Hematopoietic multipotent progenitor cell treated with erythropoietin and hydrocortisone succinate and interleukin-3 and kit ligand, for 6 days (in vitro differentiated cells): ENCODE measurements at places on chromosomes 4 and X.
A peak's percentile ranks its signal among the peaks of the same experiment; 100 is the strongest.

DNA sequence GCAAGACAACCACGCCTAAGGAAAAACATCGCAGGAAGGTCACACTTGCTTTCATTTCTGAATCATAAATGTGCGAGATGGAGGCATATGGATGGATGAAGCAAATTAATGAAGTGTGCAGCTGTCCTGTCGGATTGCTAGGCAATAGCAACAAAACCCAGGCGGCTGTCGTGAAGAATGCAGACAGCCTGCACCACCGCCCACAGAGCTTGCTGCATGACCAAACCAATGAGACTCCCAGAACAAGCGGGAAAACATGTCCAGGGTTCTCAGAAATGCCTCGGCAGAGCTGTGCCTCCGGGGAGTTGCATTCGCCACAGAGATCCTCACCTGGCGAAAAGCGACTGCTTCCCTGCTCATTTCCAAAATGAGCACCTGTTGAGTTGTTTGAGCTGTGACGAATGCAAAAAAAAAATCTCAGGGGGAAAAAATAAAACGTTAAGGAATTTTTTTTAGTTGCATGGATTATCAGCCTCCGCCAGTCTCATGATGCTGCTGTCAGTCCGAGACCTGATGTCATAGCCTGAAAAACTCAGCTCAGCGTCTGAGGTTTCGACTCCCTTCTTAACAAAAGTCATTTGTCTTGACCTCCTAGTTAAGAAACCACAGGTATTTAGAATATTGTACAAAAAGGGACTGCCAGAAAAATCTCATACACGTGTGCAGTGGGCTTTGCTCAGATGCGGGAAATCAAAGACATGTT is 155.5 kb upstream of the MXRA5 start:
- DNase-seq, result no peak

- no peak for DNase-seq
Observed at GRCh38 chr4:101835121-101835904, 44.8 kb downstream of the BANK1 start.

DNA sequence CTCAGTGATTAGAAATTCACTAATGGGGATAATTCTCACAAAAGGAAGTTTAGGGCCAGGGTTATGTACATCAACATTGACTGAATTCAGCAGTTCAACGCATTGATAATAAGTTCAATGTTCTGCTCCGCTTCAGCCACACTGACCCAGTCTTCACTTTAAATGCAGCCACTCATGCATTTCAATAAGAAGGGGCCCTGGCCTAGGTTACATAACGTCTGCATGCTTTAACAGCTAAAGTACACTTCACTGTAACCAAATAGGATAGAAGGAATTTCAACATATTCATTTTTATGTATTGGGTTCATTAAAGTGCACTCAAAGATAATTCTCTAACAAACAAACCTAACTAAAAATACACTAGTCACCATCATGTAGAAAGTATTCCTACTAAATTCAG is 12.8 kb upstream of the TSPAN7 start:
- no peak for DNase-seq

DNA sequence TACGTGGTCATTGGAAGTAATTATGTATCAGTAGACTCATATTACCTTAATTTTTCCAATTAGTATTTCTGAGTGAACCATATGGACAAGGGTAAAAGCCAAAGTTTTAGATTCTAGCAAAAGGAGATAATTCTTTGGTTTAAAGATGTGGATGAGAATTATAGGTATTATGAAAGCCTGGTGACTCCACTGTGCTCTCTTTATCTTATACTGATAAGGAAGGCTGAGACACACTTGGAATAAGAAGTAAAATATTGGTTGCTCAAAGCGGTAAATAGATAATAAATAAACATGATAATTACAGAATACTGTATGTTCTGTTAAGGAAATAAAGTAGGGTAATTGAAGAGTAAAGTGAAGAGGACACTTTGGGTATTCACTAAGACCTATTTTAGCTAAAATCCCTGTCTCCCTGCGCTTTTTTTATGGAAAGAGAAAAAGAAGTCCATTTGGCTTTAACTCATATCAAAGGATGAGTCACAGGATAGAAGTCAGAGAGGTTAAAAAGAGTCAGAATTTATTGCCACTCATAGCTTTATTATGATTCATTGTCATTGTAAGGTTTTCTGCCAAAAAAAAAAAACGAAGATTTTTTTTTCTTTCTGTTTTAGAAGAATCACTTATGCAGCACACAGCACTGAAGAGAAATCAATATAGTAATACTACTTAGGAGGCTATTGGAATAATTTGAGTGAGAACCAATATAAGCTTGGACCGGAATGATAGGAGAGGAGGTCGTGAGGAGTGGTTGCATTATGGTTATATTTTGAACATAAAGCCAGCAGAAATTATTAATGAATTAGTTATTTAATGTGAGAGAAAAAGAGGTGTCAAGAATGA is 2463.1 kb downstream of the ARAP2 start:
- no peak for DNase-seq

DNA sequence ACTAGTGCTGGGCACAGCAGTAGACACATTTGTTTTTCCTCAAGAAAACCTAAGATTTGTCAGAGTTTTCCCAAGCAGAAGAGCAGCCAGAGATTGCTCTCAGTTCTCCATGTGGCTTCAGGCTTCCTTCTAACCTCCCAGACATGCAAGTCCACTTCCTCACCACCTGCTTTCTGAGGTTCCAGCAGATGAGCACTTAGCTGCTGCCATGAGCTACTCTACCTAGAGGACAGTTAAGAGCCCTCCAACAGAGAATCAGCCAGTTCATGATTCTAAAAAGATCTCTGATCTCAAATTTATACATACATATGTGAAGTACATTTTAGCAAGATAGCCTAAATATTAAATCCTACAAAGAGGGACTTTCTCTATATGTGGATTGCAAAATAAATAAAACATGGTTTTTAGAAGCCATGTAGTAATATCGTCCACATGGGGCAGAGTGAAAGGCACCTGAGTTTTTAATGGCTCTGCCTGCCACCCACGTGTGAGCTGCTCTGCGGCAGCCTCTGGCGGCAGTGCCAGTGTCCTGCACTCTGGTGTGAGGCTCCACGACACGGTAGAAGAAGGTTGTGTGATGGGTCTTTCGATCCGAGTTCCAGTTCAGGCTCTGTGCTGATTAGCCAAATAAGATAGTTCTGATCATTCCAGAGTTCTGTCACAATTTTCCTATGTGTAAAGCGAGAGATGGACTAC is 10.3 kb downstream of the CYP4V2 start:
- peak; percentile 86 for DNase-seq

GRCh38 chrX:32480019-32480418 is 731.3 kb downstream of the DMD start:
- no peak for DNase-seq

GRCh38 chrX:37658343-37659030 is 27.1 kb upstream of the XK start:
- DNase-seq, result no peak

- DNase-seq, result no peak
Observed at GRCh38 chr4:95508421-95508820, 40.4 kb downstream of the UNC5C start.

GRCh38 chr4:6469144-6469543 is 3.3 kb downstream of the PPP2R2C start:
- DNase-seq, result no peak

DNA sequence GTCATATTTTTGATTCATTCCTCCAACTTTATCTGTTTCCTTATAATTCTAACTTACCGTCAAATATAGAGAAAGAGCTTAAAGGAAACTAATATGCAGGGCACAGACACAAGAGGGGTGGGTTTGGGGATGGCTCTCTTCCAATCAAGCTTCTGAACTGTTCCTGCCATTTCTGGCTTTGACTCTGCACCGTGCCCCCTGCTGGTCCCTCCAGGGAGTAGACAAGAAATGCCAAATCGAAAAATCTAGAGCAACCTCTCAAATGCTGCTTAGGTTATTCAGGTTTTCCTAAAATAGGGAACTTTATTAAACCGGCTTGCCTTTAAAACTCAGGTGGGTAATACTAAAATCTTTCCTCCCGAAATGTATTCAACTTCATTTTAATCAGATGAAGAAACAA is 39.8 kb upstream of the VCX3A start:
- DNase-seq, result no peak

- peak; percentile 93 for DNase-seq
Observed at GRCh38 chr4:53908661-53909078, 155.7 kb downstream of the CHIC2 start.

DNA sequence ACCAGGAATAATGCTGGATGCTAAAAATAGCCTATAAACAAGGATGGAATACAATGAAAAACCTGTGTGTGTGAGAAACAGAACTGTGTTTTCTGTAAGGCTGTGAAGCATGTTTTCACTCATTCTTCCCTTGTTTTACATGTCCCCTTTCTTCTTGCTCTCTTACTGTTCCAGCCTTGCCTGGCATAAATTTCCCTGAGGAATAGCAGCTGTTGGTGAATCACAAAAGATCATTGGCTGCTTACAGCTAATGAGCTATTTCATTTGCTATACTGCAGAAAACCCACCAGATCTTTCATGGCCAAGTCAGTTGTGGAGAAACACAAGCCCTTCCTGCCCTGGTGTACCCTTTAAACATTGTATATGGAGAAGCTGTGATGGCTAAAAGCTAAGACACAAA is 91.1 kb downstream of the LDB2 start:
- no peak for DNase-seq

- no peak for DNase-seq
Observed at GRCh38 chrX:44080083-44080482, 106.9 kb upstream of the NDP start.

GRCh38 chr4:7929118-7929951 is 10.3 kb downstream of the AFAP1 start:
- DNase-seq, result no peak

- DNase-seq, result no peak
Observed at GRCh38 chrX:85140964-85141363, 102.6 kb downstream of the SATL1 start.

DNA sequence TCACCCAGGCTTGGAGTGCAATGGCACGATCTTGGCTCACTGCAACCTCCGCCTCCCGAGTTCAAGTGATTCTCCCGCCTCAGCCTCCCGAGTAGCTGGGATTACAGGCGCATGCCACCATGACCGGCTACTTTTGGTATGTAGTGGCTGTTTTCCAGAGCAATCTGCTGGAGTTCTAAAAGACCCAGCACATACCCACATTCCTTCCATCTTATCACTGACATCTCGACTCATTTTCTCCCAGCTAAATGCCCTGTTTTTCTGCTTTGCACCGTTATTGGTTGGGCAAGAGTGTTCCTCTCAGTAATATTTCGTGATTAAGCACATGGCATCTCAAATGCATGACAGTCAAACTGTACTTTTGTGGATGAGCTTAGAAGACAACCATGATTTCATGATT is 53.7 kb downstream of the PRKX start:
- DNase-seq, result no peak

GRCh38 chr4:56850910-56851309 is 29.4 kb upstream of the SPINK2 start:
- no peak for DNase-seq

DNA sequence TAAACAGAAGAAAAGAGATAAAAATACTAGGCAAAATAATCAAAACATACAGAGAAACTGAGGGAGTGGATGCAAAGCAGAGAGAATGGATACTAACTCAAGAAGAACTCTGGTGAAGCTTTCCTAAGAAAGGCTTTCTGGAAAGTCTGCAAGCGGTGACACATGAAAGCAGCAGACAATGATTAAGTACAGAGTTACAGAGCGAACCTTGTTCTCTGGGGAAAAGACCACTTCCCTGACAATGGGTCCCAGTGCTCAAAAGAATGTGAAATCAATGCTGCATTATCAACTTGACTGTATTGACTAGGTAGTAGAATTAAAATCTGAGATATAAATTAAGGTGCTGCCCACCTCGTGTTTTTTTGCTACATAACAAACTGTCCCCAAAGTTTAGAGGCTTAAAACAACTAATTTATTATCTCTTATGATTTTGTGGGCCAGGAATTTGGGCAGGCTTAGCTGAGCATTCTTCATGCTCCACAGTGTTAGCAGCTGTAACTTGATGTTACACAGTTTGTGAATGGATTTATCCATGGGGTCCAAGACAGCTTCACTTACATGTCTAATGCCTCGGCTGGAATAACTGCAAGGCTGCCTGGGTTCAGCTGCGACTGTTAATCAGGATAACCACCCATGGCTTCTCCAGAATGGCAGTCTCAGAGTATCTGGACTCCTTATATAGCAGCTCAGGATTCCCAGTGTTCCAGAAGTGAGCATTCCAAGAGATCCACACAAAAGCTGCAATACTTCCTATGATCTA is 106.9 kb upstream of the INPP4B start:
- no peak for DNase-seq

DNA sequence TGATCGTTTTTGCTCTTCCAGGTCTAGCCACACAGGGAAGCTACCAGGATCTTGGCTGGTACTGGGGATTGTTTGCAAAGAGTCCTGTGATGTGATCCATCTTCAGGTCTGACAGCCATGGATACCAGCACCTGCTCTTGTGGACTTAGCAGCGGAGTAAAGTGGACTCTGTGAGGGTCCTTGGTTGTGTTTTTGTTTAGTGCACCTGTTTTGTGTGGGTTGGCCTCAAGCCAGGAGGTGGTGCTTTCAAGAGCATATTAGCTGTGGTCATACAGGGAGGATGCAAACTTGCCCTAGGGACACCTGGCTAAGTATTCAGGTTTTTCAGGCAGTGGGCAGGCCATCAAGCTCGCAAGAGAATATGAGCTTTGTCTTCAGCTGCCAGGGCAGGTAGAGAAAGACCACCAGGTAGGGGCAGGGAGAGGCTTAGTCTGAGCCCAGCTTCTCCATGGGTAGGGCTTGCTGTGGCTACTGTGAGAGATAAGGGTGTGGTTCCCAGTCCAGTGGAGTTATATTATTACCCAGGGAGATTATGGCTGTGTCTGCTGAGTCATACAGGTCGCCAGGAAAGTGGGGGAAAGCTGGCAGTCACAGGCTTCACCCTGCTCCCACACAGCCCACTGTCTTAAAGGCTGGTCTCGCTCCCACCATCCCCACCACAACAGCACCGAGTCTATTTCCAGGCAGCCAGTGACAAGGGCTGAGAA is 293.7 kb downstream of the PCDH18 start:
- DNase-seq, result no peak

DNA sequence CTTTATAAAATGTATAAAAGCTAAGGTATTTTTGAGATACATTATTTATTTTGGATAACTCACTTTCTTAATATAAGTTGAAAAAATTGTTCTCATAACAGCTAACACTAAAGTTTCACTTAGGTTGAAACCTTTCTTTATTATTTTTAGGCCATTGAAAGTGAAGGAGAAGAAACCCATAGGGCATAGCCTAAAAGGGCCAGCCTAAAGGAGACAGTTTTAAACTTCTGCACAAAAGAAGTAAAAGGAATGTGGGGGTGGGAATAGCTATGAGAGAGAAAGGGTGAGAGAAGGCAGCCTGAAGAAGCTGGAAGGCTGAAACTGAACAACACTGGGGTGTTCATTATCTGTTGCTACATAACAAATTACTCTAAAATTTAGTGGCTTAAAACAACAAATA is 57.6 kb upstream of the RAPGEF2 start:
- no peak for DNase-seq

DNA sequence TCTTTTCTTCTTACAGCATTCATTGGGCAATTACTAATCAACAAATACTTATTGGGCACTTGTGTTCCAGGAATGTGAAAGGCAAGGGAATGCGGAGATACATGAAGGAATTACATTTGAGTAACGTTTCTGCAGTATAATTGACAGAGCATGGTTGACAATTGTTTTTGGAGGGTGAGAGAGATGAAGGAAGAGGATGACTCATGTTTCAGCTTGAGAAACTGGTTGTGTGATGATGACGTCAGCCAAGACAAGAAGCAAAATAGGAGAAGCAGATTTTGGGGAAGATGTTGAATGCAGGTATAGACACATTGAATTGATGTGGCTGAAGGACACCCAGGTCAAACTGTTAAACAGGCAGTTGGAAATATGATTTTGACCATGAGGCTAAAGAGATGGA is 8.0 kb upstream of the CPEB2 start:
- no peak for DNase-seq

GRCh38 chr4:146472404-146472803 is 49.3 kb downstream of the SLC10A7 start:
- DNase-seq, result no peak
